ENCODE measurements at places on chromosomes 1 and 21.

DNA sequence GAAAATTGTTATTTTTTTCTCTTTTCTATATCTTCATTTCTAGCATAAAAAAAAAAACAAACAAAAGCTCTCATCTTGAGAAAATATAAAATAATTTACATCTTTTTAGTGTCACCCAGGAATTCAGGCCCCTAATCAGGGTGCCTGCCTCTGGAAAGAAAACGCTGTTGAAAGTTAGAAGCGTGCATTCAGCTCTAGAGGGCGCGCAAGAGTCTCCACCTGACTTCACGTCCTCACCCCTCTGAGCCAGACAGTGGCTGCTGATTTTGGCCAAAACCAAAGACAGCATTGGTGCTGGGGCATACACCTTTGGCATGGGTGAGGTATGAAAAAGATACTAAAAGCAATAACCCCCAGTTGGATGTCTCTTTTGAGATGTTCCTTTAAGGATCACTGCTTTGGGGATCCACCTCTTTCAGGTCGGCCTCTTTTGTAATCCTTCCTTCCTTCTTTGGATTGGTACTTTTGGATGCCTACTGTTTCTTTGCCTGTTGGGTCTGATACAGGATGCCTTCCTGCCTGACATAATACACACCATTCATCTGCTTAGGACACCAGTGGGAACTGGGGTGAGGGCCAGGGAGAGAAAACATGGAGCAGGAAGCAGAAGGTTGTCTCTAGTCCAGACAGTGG is 77.6 kb upstream of the CHRM3 start:
- DNase-seq: peak; percentile 1

DNA sequence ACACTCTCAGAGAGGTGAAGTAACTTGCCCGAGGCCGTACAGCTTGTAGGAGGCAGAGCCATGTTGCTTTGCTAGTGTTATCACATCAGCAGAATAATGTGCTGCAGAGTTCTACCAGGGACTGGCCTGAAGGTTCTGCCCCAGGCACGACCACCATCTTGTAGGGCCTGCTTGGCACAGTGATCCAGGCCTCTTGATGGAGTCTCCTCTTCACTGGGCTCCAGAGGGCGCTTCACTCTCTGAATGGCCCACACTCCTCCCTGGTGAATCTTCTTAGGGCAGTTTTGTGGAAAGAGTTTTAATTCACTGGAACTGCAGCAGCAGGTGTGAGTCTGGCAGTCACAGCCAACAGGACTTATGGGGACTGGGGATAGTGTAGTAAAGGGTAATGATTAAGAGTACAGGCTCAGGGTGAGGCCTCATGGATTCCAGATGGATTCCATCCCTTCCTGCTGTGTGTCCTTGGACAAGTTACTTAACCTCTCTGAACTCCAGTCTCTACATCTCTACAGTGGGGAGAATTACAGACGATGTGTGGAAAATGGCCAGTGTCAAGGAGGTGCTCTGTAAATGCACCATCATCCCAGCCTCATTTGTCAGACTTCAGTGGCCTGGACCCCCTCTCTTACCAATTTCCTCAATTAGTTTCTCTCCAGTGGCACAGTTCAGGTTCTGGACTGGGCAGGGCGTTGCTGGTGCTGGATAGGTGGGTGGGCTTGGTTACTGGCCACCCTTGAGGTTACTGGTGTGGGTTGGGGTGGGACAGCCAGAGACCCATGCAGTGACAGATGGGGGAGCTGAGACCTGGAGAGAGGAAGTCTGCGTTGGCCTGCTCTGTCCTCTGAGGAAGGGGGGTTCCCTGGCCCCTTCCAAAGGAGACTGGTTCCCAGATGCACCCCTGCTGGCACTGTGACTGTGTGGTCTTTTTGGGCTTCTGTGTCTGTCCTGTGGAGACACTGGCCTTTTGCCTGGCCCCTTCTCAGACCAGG is 45.9 kb upstream of the CSF3R start:
- DNase-seq: no peak

- no peak for DNase-seq
Measured at GRCh38 chr1:77016386-77016985, 149.2 kb downstream of the ST6GALNAC5 start.

GRCh38 chr1:22402356-22403053 is 49.1 kb upstream of the ZBTB40 start:
- no peak for DNase-seq

- no peak for DNase-seq
Measured at GRCh38 chr1:219757890-219758289, 145.0 kb upstream of the ZC3H11B start.

GRCh38 chr1:245991266-245991665 is 515.8 kb downstream of the SMYD3 start:
- DNase-seq: no peak

- DNase-seq: no peak
Measured at GRCh38 chr1:223011505-223011856, 131.6 kb downstream of the TLR5 start.

GRCh38 chr1:71377886-71378285 is 297.1 kb upstream of the ZRANB2 start:
- DNase-seq: no peak

DNA sequence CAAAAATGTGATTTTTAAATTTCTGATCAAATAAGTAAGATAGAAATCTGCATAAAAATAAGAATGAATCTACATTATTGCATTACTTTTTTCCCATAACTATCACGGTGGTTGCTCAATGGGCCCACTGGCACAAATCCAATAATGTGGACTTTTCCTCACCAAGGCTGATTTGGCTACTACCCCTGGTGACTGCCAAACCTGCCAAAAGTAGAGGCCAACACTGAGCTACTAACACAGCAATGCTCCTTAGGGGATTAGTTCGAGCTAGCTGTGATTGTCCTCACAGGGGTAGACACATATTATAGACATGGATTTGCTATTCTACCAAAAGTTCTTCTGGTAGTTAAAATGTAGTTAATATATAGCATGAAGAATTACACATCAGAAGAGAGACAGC is 107.7 kb upstream of the ZNHIT6 start:
- no peak for DNase-seq

- no peak for DNase-seq
Measured at GRCh38 chr21:41979751-41980369, 26.0 kb upstream of the C2CD2 start.

DNA sequence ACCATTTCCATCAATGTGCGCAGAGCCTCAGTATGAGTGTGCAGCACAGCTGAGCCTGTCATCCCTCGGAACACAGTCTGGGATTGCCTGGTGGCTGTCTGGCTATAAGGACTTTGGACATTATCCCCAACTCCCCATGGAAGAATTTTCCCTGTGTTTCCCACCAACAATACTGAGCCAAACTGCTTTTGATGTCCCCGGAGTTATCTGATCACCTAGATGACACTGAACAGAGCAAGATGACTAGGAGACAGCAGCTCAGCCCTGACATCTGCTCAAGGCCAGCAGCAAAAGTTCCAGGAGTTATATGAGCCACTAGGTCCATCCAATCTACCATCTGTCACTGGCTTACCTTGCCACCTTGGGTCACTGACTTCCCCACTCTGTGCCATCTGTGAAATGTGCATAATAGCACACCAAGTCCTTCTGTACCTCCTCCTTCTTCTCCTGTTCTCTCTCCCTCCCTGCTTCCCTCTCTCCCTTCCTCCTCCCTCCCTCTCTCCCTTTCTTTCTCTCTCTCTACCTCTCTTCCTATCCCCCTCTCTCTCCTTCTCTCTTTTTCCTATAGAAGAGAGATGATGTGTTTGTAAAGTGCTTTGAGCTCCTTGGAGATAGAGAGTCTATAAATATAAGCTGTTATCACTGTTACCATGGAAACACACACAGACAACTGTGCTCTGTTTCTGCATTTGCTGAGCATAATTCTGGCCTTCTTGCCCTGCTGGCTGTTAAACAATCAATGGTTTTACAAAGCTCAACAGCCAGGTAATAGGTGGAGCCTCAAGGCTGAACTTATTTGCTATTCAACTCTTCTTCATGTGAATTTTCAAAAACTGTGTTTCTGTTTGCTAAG is 19.7 kb upstream of the ATP1B1 start:
- no peak for DNase-seq

DNA sequence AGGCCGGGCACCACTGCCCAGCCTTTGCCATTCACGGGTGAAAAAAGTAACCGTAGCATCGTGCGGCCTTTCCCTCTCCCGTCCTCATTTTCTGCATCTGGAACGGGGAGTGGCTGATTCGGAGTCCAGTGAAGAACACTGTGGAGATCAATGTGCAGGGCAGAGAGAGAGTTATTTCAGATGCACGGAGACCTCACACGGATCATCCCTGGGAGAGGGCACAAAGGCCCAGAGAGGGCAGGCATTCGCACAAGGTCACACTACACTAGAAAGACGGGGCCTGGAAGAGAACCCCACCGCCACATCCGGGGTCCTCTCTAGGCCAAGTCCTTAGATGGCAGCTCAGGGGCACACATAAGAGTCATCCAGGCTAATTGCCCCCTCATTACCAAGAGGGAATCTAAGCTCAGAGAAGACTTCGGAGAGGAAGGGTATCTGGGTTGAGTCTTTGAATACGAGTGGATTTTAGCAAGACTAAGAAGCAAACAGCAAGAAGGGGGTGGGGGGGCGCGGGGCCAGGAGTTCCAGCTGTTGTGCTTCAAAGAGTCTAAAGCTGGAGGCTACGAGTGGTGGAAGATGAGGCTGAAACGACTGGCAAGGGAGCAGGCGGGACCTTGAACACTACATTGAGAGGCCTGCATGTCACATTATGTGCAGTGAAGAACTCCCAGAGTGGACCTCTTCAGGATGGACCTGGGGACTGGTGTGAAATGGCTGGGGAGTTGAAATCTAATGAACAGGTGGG is 857 bp downstream of the GPX7 start:
- DNase-seq: no peak

DNA sequence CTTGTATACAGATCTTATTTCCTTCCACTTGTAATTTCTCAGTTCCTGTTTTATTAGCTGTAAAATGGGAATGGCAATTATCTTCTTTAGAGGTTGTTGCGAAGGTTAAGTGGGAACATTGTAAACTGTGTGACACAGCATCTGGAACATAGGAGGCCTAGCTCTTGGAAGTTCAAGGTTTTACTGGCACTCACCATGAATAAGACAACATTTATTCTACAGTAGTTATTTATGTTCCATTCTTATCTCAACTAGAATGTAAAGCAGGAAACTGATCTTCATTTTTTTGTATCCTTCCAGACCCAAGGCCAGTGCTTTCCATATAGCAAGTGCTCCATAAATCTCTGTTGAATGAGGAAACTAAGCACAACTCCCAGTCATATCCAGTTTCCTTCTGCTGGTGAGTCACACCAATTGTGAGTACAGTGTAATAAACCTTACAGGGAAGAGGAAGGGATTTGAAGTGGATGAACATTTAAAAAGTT is 1.4 kb downstream of the BCL10 start:
- no peak for DNase-seq

DNA sequence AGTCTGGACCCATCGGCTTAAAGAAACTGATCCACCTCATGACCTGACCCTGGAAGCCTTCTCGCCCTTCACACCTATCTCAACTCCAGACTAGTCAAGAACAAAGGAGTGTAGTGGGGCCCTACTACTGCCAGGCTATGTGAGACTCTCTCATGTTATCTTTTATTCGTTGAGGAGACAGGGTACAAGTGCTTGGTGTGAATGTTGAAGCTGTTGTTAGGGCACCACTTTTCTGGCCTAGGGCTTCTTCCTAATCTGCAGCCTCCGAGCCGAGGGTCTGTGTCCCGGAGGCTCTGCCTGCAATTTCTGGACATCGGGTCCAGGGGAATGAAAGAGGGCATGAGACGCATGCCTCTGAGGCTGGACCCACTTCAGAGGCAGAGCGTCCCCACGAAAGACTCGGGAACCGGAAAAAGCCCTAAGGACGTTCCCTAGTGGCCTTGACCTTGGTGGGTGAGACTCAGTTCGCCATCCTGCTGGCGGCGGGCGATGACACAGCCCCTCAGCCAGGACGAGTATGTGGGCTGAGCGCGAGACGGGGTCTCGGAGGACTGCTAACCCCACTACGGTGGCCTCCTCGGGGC is 671 bp downstream of the DNAJC11 start:
- DNase-seq: no peak

DNA sequence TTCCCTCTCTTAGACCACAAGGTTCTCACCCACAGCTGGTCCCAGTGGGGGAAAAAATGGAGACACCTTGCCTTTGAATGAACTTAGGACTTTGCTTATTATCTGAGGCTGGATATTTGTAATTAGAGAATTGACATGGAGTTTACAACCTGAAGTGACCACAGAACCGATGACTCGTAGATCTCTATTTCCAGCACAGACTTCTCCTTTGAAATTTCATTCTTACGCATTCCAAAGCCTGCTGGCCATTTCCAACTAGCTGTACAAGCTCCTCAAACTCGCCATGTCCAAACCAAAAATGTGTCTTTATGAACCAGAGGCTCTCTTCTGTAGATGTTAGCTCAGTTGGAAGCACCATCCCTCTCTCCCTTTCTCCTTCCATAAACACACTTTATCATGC is 12.0 kb downstream of the RAB7B start:
- no peak for DNase-seq

GRCh38 chr21:40421121-40421520 is 425.8 kb downstream of the DSCAM start:
- no peak for DNase-seq

Data from NK-92 treated with Interleukin-12 subunit alpha and Interleukin-12 subunit beta, amount 100 ng/mL, for 24 hours (cell line).